Nephron progenitor cell (in vitro differentiated cells): ENCODE measurements at places on chromosomes 5 and 9.

GRCh38 chr9:14373706-14374105, 59.8 kb upstream of the NFIB start:
- H3K27me3 ChIP-seq, result peaks cover 2% of the 10 kb centered on the region
- peak overlapping the region; percentile 61 for H3K27ac ChIP-seq
- H3K4me1 ChIP-seq, result peaks cover 14% of the 10 kb centered on the region
- H3K36me3 ChIP-seq, result no peaks in the 10 kb centered on the region
- no peak overlapping the region for H3K4me3 ChIP-seq
- no peak for DNase-seq

DNA sequence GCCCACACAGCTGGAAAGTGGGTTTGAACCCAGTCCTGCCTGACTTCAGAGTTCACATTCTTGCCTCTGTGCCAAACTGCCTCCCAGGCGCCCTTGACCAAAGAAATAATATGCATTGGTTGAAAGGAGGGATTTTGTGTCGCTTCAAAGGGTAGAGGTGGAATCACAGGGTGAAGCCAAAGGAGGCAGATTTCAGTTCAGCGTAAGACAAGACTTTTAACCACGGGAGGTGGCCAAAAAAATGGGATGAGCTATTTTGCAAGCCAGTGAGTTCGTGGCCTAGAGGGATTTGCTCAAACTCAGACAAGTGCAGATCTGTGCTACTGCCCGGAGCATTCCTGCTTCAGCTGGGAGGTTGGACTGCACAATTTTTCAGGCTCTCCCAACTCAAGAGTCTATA, 57.6 kb upstream of the RANBP3L start:
- H3K27me3 ChIP-seq, result no peaks in the 10 kb centered on the region
- no peak overlapping the region for H3K4me3 ChIP-seq
- peaks cover 25% of the 10 kb centered on the region for H3K4me1 ChIP-seq
- peak overlapping the region; percentile 69 for H3K27ac ChIP-seq

DNA sequence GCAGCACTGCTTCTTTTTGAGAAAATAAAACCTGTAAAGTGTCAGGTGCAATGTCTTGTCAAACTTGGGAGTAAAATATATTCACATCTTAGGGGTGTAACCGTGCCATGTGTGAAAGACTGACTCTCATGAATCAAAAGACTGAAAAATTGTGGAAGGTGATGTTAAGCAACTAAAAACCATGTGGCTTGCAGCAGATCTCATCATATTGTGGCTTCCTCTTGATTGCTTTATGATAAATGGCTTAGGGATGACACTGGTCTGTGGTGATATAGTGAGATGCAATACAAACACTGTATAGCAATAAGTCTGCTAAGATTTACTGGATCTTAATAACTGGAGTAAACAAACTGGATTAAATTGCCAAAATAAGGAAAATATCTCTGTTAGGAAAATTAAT, 321.6 kb downstream of the EDIL3 start:
- no peaks in the 10 kb centered on the region for H3K4me1 ChIP-seq
- H3K27me3 ChIP-seq, result no peaks in the 10 kb centered on the region
- peaks cover 31% of the 10 kb centered on the region for H3K36me3 ChIP-seq
- H3K4me3 ChIP-seq, result no peak overlapping the region

DNA sequence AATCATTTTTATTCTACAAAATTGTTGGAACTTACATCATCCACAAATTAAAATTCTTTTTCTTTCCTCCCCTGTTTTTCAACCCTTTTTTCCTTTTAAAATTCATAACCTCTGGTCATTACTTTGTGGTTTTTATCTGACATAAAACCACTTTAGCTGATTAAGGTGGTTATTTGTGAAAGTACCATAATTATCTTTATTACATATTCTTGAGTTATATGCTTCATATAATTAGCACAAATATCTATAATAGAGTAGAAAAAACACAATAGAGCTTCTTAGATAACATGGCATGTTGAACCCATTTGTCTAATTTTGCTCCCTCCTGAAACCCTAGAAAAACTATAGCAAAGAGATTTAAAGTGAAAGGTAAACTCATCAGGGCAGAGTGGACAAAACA, 22.9 kb upstream of the PPIC start:
- no peak overlapping the region for H3K27ac ChIP-seq
- DNase-seq, result no peak
- no peaks in the 10 kb centered on the region for H3K27me3 ChIP-seq
- H3K4me1 ChIP-seq, result peaks cover 6% of the 10 kb centered on the region
- H3K4me3 ChIP-seq, result no peak overlapping the region
- H3K36me3 ChIP-seq, result peaks cover 6% of the 10 kb centered on the region
